AG20443 (cell line): ENCODE measurements at places on chromosomes 2 and 18.
A peak's percentile ranks its signal among the peaks of the same experiment; 100 is the strongest.

DNA sequence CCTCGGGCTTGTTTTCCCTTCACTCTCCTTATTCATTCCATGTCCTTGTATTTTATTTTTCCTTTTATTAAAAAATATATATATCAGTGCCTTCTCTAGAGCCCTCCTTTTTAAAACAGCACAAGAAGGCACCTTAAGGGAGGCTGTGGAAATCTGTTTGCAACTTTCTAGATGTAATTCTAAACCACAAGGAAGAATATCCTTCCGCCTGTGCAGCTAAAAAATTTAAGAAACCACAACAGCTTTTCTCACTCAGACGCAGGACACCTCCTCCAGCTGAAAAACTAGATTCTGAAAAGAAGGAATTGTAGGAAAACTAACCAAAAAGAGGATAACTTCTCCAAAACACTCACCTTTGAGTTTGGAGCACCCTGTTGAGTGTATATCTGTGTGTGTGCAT, 142.2 kb downstream of the BCL11A start:
- DNase-seq: no peak

GRCh38 chr2:171910494-171910893, 11.8 kb upstream of the HAT1 start:
- DNase-seq: no peak

DNA sequence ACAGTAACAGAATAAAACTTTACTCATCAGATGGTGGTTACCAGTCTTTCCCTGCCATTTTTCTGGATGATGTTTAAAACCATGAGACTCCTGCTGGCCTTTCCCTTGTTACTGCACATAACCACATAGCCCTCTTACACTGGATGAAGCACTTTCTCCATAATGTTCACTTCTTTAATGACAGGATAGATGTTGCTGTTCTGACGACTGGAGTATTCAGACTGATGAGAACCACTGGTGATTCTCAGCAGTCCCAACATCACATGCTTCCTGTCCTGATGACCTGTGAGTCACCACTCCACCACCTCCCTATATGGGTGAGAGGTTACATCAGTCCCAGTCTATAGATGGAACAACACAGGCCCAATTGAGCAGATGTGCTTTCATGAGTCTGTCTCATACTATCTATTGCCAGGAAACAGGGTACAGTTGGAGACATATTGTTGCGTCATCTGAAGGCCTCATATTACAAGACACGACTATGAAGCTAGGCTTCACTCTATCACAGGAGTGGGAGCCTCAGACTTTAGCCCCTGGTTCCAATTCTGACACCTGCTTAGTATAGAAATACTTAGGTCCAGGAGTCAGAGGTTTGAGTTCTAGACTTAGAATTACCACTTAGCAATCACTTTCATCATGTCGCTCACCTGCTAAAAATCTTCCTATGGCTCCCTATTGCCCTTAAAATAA, 145.7 kb upstream of the KLF7 start:
- DNase-seq: peak; percentile 80

DNA sequence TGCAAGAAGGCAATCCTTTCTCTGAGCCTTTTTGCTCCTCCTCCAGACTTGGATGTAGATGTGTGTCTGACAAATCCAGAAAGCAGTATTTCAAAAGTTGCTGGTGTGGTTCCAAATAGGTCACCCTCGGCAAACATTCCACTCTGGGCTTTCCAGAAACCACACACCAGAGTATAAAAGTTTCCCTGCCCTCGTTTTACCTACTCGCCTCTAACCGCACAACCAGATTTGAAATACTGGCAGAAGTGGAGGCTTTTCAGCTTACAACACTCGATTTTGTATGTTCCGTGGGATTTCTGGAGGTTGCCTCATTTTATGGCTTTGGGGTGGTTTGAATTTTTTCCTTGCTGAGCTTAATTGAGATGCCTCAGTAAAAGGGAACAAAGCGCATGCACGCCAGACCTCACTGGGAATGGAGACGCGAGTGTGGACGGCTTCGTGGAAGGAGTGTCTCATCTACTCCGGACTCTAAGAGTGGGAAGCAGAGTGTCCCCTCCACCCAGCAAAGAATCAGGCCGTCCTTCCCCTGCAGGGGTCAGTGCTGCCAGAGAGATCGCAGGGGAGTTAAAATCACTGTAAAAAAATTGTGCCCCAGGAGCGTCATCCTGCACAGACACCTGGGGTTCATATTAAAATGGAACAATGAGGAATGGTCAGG, 44.0 kb upstream of the RPL31 start:
- DNase-seq: peak; percentile 91

DNA sequence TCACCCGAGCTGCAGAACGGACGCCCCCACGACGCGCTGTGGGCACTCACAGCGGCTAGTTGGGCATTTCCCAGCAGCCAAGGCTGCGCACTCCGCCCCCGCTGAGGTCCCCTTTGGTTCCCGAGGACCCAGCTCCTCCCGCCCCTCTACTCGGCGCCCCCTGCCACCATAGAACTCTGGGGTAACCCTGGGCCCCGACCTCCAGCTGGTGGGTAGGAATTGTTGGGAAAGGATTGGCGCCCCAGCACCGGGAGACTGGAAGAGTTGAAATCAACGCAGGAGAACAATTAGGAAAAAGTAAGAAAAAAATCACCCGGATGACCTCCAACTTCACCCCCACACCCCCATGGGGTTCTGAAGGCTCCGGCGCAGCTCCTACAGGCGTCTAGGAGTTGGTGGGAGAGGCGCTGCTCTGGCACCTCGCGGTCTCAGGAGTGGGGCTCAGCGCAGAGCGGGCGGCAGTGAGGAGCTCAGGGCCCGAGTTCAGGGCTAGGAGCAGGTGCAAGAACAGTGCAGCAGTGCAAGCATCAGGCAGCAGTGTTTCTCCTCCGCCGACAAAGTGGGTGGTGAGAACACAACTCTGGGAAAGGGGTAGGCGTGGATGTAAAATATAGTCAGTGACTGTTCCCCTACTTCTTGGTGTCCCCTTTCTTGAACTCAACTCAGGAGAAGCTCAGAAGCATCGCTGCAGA, 14.0 kb downstream of the POU3F3 start:
- no peak for DNase-seq

DNA sequence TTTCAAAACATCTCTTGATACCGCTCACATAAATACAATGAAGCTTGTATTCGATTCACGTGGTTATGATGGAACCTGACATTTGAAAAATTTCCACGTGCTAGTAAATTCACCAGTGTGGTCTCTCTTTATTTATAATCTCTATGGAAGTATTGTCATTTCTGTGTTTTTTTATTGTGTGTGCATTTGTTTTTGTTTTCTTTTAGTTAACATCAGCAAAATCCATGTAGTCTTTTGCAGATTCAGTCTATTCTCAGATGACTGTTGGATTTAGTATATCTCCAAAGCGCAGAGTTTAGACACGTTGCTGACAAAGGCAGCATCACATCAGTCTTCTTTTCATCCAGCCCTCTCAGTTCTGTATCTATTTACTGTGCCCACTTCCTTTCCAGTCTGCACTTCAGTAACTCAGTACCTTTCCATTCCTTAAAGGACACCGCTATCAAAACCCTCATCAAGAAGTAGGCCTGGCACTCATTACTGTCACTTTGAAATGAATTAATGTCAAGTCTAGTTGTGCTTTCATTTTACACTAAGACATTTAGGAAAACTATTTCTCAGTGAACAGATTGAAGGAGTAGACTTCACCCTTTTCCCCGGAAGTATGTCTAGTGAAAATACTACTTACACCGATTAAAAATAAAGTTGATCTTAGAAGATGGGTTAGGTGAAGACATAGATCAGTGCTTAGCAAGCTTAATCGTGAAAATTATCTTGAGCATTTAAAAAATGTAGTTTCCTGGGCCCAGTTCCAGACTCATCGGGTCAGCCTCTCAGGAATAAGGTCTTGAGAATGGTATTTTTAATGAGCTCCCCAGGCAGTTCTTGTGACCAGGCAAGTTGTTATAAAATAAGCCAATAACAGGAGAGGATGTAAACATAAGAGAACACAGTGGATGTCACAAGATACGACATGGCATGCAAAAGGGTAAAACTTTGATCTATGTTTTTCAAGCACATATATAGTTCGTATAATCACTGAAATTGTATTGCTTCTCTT, 506.8 kb upstream of the ZEB2 start:
- peak; percentile 23 for DNase-seq

GRCh38 chr2:104861351-104862057, 7.6 kb downstream of the POU3F3 start:
- DNase-seq: no peak

DNA sequence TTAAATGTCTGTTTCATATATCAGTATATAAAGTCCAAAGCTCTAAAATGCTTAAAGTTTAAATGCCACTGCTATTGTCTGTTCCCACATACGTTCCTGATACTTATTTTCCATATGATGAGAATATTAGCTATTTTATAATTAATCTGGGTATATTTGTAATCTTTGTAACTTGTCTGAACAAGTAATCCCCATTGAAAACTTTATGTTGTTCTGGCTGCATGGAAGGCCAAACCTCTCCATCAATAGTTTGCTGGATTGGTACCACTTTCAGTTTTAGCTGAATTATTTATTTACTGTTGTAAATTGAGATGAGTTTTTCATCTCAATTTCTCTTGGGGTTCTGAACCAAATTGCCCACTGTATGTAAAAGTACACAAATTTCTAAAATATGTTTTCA, 1.5 kb downstream of the MBD5 start:
- DNase-seq: no peak

DNA sequence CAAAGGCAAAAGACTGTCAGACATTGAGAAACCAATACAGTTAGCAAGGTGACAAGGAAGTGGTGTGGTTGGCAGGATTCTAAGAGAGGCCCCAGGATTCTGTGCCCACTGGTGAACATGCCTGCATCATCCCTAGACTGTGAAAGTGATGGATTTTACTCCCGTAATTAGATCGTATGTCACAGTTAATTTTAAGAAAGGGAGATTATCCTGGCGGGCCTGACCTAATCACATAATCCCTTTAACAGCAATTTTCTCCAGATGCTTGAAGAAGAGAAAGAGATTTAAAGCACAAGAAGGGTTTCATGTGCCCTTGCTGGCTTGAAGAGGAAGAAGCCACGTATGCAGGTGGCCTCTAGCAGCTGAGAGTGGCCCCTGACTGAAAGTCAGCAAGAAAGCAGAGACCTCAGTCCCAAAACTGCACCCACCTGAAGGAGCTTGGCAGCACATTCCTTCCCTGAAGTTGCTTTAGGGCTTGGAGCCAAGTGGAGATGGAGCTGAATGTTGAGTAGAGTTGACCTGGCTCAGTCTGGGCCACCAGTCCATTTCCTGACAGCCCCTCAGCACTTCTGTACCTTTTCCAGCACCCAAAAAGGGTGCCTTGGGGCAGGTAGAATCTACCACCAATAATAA, 49.1 kb downstream of the GTF3C3 start:
- no peak for DNase-seq

DNA sequence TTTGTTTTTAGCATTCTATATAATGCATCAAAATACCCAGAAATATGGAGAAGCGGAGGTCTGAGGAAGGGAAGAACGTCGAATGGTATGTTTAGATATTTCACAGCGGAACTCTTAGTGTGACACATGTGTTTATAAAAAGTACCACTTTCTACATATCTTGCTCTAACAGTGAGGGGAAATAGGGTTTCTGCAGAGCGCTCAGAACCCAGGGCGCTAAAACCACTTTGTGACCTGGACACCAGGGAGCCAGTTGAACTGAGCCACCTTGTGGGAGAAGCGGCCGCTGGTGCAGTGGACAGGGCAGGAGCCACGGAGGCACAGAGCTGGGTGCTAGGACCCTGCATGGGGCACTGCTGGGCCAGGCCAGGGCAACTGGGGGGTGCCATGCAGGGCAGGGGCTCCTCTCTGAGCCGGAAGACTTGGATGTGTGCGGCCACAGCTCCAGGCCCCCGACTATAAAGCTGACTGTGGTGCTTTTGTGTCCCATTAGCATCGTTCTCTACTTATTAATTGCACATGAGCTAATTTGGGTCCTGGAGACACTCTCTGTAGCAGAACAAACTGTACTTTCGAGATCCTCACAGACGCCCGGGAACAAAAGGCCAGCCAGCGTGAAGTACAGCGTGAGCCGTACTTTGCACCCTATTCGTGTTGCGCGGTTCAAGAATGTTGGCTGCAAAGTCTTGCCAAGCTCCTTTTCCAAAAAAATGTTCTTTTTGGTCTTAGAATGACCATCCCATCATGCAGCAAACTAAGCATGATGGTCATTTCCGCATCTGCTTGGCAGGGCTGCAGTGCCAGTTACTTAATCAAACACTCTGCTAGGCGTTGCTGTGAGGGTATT, 151.9 kb upstream of the ALKAL2 start:
- DNase-seq: no peak

DNA sequence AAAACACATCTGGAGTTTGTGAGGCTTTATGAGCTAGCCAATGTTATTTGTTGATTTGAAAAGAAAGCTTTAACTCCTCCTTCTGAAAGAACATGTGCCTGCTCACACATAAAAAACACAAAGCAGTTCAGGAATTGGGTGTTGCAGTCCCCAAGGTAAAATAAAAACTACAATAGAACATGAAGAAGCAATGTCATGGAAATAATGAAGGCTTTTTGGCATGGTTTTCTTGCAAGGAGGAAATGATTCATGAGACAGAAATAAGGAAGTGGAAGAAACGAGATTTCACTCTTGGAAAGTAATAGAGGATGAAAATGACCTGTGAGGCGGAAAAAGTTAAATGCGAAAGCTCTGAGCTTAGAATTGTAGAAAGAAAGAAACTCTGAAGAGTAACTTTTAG, 81.1 kb downstream of the TRIB2 start:
- DNase-seq: no peak
